ENCODE measurements at places on chromosomes 1 and 21. TPM values are rescaled to one million over a fixed set of nuclear protein-coding genes. Genes with fewer than 3 reads are reported as not detected.
A peak's percentile ranks its signal among the peaks of the same experiment; 100 is the strongest.

Gene KLHDC9
- total RNA-seq = 14.3 TPM

Gene IVL
- total RNA-seq = not detected

DNA sequence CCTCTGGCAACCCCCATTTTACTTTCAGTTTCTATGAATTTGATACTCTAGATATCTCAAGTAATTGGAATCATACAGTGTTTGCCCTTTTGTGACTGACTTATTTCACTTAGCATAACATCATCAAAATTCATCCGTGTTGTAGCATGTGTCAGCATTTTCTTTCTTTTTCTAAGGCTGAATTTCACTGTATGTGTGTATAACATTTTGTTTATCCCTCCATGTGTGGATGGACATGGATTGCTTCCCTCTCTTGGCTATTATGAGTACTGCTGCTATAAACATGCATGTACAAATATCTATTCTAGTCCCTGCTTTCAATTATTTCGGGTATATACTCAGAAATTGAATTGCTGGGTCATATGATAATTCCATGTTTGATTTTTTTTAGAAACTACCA lies 97.3 kb downstream of the MAP3K21 start:
- DNase-seq = no peak

DNA sequence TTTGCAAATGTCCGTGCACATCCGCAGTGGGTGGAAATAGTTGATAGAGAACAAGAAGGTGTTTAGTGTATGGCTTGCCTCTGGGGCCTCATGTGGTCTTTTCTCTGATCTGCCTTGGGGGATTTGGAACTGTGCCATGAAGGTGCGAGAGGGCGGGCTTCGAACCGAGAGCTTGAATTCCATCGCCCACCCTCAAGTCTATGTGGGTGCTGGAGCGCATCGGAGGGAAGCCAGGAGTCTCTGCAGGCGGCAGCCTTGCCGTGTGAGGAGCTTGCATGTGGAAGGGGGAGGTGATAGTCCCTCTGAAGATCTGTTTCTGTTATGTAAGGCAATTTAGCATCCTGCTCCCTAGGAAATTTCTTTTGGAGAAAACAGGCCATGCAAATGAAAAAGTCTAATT lies 119.6 kb downstream of the HUNK start:
- no peak for DNase-seq

DNA sequence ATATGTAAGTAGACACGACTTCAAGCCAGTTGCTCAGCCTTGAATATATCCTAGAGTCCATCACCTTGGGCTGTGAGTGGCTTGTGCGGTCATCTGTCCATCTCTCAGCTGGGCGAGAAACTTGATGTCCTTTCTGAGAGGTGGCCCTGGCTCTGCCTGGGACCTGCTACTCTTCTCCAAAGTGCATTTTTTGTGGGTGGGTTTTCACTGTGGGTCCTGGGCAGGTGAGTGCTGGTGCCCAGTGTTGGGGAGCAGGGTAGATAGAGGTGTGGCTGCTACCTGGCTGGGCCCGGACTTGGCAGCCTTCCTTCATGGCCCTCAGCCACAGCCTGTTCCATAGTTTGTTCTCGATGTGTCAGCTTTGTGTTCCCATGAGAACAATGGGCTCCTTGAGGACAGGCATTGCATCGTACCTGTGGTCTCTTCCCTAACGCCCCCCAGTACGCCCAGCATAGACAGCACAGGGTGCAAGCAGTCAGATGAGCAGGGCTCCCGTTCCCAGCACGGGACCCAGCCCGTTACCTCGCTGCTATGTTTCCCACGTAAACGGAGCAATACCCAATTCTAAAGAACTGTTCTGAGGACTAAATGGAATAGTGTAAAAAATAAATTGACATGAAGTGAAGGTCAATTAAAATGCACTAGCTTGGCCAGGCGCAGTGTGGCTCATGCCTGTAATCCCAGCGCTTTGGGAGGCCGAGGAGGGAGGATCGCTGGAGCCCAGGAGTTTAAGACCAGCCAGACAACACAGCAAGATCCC lies 877 bp upstream of the SLX9 start:
- DNase-seq = no peak

Gene ANGPTL3
- total RNA-seq = 0.06 TPM

- peak; percentile 63 for DNase-seq
Measured at GRCh38 chr1:243850452-243851256, 611 bp upstream of the AKT3 start.

- DNase-seq = no peak
Measured at GRCh38 chr1:96104906-96105305, 616.7 kb upstream of the PTBP2 start.

DNA sequence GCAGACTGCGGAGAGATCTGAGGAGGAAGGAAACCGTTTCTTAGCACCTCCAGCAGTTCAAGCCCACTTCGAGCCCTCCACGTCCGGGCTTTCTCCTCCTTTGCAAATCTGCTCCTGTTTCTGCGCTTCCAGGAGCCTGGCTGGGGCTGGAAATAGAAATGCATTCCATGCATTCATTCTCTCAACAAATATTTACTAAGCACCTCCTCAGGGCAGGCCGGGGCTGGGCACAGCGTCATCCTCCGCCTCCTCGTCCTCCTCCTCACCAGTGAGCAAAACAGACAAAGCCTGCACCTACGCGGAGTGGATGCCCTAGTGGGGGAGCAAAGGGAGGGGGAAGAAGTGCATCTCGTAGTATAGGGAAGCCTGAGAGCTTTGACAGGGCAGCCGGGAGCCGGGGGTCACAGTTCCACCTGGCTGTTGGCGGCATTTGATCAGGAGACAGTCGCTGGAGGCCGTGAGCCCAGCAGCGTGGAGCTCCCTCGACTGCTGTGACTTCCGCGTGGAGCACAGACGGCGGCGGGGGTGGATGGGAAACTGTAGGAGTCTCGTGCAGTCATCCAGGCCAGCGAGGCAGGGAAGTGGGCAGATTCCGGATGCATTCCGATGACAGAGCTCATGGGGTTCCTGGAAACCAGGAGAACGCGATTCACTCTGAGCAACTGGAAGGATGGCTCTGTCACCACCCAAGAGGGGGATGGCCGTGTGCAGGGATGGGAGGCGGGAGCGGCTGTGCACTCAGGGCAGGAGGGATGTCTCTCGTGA lies 93.5 kb downstream of the SIK1 start:
- DNase-seq = peak; percentile 86

DNA sequence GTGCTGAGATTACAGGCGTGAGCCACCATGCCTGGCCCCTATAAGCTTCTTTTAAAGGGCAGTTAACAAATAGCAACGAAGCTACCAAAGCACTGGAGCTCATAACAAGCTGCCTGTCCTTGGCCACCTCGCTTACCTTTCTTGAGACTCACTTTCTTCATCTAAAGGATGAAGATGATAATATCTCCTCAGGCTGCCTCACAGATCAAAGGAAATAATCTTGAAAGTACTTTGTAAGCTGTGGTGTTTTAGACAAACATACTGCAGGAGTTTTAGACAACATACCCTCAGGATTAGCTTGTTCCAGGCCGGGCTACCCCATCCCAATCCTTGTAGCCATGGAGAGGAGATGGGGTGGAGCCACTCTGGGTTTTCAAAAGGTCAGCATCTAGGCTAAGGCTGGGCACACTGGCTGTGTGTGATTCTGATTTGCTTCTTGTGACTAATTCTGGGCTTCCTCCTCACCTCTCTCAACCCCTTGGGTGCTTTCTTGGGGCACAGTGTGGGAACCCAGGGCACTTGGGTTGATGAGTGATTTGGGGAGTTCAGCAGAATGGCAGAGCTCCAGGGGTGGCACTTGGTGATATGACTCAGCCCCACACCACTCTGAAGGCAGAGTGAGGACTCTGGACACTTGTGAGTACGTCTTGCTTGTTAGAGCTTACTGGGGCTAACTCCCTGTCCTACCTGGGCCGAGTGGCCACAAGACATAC lies 5.2 kb downstream of the GPR25 start:
- peak; percentile 6 for DNase-seq

Gene FAM167B
- total RNA-seq = 7.6 TPM

DNA sequence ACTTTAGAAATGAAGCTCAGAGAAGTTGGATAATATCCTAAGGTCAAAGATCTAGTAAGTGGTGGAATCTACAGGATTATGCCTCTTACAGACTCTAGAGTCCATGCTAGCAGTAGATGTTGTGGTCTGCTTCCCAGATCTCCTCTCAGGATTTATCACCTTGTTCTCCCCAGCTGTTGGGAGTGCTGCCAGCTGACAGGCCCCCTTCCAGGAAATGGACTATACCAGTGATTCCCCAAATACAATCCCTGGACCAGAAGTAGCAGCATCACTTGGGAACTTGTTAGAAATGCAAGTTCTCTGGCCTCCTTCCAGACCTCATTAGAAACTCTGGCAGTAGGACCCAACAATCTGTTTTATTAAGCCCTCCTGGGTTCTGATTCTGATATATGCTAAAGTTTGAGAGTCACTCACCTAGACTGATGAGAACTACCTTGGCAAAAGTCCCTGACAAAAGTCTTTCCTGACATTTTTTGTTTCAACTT lies 24.5 kb upstream of the NTNG1 start:
- DNase-seq = no peak

- peak; percentile 64 for DNase-seq
Measured at GRCh38 chr1:77888081-77888780, at the start of gene NEXN. Gene NEXN, plus strand, starts transcription at chr1:77888624. Its CDS starts 27,483 bp downstream, at chr1:77916107.

Gene S100A3
- not detected for total RNA-seq

DNA sequence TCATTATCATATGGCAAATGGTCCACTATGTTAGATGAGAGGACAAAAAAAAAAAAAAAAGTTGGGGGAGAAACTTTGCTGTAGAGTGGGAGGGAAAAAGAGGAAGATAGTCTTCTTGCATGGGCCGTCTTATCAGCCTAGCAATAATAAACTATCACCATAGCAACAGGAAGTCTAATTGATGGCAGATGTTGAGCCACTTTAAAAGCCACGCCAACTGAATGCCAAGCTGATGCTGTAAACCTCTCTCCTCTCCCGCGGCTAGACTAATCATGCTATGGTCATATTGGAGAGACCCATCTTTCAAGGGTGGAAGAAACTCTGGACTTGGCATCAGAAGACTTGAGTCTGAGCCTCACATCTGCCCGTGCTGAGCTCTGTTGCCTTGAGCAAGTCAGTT lies 122.2 kb upstream of the HOOK1 start:
- DNase-seq = no peak

GRCh38 chr1:167554028-167554779 lies 642 bp upstream of the CREG1 start:
- no peak for DNase-seq

Gene IGSF9
- 12.4 TPM for total RNA-seq
